Spleen (tissue), 13 donors: ENCODE measurements at places on chromosomes 11 and 22.

- DNase-seq = no peak
Observed at GRCh38 chr22:49227670-49228069, 600.0 kb downstream of the BRD1 start.

- DNase-seq = no peak
Observed at GRCh38 chr11:120869516-120870011, 154.3 kb upstream of the TBCEL start.

DNA sequence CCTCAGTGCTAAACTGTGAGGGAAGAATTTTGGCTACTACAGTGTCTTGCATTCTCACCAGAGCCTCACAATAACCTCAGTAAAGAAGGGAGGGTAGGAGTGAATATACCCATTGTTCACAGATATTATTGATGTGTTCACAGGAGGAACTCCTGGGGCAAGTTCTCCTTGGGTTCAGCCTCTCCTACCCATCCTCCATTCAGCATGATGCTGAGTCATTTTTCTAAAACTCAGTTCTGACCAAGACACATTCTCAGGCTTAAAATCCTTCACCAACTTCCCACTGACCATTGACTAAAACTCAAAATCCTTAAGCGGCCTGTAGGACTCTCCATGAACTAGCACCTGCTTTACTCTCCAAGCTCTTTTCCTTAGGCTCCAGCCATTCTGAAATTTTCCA lies 48.7 kb downstream of the SYTL2 start:
- no peak for DNase-seq

DNA sequence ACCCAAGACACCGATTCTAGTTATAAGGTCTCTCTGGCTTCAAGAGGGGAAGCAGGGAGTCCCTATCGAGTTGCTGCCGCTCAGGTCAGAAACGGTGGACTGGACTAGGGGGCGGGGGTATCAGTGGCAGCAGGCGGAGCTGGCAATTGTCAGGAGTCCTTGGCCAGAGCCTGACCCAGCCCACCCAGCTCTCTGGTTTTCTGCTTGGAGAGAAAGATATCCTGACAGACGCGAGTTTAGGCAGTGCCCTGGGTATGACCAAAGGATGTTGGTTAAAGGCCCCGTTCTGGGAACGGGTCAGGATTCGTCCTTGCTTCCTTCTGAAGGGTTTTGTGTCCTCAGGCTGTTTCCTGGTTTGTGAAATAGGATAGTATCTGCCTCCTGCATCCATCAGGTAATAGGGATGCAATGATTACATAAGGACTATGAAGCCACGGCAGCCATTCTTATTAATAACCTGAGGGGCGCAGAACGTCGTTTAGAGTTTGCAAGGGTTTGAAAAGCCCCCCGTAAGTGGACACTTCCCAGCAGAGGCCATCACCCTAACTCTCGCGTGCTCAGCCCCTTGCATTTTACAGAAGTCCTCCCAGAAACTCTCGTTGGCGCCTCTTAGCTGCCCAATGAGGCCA lies 700 bp upstream of the DEPDC5 start:
- DNase-seq = peak; percentile 89

DNA sequence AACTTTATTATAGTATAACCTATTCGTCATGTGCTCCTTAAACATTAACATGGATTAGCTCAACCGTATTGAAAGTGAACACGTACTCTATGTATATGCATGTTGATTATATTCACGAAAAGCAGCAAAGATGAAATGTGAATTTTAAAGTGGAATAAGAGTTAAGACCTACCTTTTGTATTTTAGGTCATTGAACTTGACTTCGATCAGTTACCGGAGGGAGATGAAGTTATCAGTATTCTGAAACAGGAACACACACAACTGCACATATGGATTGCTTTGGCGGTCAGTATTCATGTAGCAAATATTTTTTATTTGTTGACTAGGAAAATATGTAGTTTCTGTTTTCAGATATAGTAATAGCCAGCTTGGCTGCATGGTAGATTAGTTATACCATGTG lies 1.4 kb downstream of the CTR9 start:
- DNase-seq = no peak

DNA sequence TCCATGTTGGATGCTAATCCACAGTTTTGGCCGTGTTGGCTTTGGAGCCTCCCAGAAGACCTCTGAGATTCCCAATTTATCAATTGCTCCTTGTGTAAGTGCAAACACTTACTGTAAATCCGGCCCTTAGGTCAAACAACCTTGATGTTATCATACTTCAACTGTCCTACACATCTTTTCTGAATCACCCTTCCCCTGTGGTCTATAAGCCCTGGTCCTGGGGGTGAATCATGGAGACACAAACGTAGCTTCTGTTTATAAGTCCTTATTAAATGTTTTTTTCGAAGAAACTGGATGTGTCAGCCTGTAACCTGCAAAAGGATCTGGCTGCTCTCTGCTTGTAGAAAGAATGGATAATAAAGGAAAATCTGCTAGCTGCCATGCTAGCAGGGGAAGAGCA lies 1.7 kb upstream of the IL10RA start:
- no peak for DNase-seq

DNA sequence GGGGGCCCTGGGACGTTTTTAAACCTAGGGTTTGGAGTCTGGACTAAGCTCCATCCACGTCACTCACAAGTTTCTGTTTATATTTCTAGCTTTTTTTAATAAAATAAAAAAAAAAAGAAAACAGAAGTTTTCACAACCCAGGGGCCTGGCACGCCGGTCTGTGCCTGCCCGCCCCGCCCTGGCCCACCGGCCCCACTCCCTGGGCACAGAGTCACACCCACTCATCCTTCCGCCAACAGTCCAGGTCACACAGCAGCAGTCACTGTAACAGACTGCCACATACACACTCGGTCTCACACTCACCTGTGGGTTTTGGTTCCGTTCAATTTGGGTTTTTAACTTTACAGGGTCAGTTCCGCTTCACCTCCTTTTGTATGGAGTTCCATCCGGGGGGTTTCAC lies 5.3 kb upstream of the ACR start:
- DNase-seq = no peak

DNA sequence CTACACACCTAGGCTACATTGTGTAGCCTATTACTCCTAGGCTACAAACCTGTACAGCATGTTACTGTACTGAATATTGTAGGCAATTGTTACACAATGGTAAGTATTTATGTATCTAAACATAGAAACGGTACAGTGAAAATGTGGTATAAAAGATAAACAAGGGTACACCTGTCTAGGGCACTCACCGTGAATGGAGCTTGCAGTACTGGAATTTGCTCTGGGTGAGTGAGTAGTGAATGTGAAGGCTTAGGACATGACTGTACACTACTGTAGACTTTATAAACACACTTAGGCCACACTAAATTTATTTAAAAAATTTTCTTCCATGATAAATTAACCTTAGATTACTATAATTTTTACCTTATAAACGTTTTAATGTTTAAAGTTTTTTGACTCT lies 171.7 kb upstream of the NCAM1 start:
- DNase-seq = no peak

- no peak for DNase-seq
Observed at GRCh38 chr11:83572581-83573496, 286.7 kb upstream of the CCDC90B start.

- DNase-seq = peak; percentile 58
Observed at GRCh38 chr11:69463181-69463994, 18.1 kb upstream of the LINC01488 start.

DNA sequence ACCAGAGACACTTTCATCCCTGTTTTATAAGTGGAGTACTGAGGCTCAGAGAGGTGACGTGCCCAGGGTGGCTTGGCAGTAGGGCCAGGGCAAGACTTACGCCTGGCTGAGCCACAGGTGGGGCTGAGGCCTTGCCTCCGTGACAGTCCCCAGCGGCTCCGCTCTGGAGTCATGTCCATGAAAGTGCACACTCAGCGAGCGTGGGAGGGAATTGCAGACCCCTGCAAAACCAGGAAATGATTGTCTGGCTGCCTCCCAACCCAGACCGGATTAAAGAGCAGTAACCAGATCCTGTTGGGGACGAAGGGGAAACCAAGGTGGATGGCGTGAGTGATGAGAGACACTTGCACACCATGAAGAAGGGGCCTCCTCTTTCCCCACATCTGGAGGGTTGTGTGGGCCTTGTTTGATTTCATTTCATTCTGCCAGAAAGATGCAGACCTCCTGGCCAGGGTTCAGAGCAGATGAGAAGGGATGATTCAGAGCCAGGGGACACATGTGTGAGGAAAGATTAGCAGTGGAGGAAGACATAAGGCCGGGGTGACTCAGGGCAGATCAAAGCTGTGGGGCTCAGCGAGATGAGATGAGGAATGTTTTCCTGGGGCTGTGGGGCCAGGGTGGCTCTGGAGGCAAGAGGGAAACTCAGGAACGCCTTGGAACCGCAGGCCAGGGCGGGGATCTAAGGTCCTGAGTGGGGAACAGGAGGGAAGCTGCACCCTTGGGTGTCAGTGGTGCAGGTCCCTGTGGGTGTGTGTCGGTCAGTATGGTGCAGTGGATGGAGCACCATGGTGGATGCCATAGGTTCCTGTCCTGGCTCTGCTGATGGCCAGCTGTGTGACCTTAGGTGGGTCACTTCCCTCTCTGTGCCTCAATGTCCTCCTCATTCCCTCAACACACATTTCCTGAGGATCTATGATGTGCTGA lies 29.9 kb upstream of the LRRC32 start:
- DNase-seq = peak; percentile 49

DNA sequence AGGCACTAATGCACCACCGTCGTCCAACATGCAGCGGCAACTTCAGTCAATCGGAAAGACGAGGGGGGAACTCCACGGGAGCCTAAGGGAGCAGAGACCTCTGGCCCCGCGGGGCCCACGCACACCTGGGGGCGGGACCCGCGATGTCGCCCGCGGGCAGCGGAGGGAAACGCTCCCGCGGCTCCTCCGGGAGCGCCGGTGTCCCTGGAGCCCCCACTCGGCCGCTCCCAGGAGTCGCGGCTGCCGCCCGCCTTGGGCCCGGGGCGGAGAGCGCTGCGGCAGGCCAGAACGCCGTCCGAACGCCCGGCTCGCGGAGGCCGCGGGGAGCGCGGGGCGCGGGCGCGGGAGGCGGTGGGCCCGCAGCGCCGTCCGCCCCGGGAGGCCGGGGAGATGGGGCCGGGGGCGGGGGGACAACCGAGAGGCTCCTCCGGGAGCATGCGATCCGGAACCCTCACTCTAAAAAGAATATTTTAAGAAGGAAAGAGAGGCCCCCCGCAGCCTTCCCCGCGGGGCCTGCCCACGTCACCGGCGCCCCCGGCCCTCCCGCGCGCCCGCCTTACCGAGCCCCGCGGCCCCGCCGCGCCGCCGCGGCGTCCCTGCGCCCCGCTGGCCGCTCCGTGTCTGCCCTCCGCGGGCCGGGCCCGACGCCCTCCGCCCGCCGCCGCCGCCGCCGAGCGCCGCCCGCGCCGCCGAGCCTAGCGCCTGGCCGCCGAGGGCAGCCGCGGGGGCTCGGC lies 86.6 kb upstream of the ARHGAP32 start:
- DNase-seq = peak; percentile 80

DNA sequence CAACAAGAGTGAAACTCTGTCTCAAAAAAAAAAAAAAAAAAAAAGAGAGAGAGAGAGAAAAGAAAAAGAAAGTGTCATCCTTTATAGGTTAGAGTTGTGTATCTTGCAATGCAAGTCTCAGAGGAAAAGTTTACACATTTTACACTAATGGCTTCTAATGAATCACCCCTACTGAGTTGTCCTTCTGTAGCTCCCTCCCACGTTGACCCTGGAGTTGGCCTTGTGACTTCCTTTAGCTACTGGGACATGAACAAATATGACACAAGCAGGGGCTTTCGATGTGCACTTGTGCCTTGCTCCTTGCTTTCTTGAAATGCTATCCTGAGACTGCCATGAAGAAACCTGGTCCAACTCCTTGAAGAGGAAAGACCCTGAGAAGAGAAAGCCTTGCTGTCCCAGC lies 2.4 kb upstream of the SMCO4 start:
- DNase-seq = no peak

GRCh38 chr11:5547982-5548381 lies 358 bp downstream of the OR52H1 start:
- DNase-seq = no peak

DNA sequence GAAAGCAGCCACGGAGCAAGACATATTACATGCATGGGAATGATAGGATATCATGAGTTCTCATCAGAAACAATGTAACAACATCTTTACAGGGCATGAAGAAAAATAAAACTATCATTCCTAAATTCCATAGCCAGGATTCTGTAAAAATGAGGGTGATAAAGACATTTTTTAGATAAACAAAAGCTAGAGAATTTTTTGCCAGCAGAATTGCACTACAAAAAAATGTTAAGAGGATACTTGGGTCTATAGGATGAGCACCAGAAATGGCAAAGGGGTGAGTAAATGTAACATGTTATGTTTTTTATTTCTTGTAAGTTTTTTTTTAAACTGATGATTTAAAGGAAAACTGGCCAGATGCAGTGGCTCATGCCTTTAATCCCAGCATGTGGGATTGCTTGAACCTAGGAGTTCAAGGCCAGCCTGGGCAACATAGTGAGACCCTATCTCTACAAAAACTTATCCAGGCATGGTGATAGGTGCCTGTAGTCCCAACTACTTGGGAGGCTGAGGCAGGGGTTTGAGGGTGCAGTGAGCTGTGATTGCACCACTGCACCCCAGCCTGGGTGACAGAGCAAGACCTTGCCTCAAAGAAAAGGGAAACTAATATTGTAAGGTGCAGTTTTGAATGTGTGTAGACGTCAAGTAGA lies 33.2 kb downstream of the TBX1 start:
- DNase-seq = no peak

- peak; percentile 78 for DNase-seq
Observed at GRCh38 chr11:420054-420910, 5.5 kb upstream of the SIGIRR start.

GRCh38 chr11:33256813-33257159 lies 395 bp upstream of the HIPK3 start:
- no peak for DNase-seq

DNA sequence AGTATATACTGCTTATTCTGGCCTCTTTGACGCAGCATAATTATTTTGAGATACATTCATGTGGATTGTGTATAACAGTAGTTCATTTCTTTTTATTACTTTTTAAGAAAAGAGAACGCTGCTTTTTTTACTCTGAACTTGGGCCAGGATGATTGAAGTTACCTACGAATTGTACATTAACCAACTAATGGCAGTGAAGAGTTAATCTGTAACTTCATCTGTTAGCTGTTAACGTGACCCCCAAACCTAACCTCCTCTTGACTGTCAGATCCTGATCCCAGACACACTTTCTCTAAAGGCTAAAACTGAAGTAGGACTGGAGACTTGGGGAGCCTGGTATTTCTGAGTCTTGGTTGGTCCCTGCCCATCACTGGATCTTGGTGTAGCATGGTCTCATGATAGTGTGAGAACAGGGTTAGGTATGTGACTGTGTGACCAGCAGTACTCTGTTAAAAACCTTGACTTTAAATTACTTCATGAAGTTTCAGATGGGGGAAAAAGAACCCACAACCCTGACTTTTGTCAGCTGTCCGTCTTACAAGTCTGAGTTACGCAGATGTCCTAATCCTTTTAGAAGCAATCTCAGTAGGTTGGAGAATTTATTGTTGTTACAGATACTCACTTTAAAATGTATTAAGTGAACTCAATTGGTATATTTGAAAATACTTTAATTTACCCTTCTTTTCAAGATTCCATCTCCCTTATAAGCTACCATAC lies 39.4 kb downstream of the C22orf31 start:
- DNase-seq = no peak
